Stimulated activated CD4-positive, alpha-beta T cell treated with anti-CD3 and anti-CD28 coated beads, Interleukin-15, amount 100 ng/mL, for 48 hours (primary cell): ENCODE measurements at places on chromosomes 4 and X.

- DNase-seq = no peak
These were observed 156.7 kb downstream of the SPRY1 start for GRCh38 chr4:123553279-123553678.

GRCh38 chr4:90580326-90580725 lies 453.1 kb downstream of the CCSER1 start:
- no peak for DNase-seq

DNA sequence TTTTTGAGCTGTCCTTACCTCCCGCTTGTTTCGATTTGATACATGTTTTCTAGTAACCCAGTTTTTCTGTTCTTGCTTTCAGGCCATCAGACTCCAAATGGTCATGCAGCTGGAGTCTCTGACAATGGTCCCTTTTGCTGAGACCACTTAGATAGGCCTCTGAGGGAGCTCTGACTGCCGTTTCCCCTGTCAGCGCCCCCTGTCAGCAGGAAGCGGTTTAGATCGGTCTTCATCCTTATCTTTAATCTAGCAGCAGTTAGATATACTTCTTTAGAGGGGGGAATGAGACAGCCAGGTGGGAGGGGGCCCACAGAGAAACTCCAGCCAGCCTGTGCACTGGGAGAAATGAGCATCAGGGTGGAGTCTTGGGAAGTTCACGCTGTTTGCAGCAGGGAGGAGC lies 457.9 kb downstream of the GPAT3 start:
- no peak for DNase-seq

- no peak for DNase-seq
These were observed 129.0 kb upstream of the FAM47B start for GRCh38 chrX:34813618-34814017.

- DNase-seq = peak; percentile 24
These were observed 93.9 kb downstream of the NSUN7 start for GRCh38 chr4:40843696-40844095.

GRCh38 chr4:57104706-57105560 lies 5.3 kb downstream of the IGFBP7 start:
- no peak for DNase-seq

DNA sequence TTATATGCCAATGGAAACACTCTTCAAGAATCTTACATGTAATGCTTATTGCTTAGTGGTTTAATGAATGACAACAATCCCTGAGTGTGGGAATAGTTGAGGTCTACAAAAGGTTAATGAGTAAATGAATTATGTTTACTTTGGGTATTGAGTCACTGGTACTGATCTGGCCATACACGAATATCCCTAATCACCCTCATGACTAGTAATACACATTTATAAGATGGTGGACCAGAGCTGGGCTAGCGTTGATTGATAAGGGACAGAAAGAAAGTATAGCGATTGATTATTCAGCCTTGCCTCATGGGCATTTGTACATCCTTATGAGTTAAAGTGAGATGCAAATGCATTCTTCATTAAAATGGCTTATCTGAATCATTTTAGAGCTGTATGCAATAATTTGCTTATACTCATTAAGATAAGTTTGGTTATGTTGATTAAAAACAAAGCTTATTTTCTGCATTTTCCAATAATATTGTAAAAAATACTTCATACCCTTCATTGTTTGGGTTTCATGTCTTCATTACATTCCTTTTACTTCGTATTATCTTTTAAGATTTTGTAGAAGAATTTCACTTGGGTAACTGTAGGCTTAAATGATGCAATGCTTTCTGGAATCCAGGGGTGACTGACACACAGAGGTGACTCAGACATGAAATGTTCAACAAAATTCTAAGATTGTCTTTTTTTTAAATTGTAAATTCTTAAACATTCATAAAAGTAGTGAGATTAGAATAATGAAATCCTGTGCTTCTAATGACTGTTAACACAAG lies 47.4 kb downstream of the FGF2 start:
- DNase-seq = no peak

DNA sequence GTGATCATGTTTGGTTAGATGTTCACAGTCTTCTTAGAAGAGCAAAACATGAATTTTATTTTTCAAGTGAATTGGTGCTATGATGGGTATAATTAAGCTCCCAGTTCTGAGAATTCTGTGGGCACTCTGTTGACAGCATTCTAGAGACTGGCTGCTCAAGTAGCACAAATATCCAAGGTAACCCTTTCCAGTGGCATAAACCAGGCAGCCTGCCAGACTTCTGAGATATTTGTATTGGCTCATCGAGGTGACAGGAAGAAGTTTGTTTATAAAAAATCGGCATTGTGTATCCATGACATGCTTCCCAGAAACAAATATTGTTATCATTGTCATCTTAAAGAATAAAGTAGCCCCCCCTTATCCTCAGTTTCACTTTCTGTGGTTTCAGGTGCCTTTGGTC lies 28.3 kb downstream of the LANCL3 start:
- no peak for DNase-seq

DNA sequence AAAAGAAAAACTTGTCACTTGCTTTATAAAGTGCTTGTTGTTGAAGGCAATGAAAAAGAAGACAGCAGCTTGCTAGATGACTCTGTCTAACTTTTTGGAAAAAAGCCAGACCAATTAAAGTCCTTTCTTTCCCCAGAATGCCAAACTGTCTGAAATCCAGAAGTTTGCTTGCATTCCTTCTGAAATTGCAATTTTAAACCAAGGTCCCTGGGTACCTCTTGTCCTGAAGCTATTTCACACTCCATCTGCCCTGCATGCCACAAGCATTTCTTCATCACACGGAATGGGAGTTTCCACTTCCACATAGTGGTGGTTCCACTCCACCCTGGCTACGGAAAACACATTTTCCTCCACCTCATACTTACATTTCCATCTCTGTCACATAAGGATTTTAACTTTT lies 101.0 kb downstream of the PAPSS1 start:
- DNase-seq = no peak

- DNase-seq = no peak
These were observed 473.4 kb upstream of the FTHL17 start for GRCh38 chrX:31545191-31545590.

GRCh38 chrX:54166915-54167314 lies 16.1 kb downstream of the FAM120C start:
- no peak for DNase-seq

- DNase-seq = no peak
These were observed 192.7 kb downstream of the PTTG2 start for GRCh38 chr4:38152721-38153386.

DNA sequence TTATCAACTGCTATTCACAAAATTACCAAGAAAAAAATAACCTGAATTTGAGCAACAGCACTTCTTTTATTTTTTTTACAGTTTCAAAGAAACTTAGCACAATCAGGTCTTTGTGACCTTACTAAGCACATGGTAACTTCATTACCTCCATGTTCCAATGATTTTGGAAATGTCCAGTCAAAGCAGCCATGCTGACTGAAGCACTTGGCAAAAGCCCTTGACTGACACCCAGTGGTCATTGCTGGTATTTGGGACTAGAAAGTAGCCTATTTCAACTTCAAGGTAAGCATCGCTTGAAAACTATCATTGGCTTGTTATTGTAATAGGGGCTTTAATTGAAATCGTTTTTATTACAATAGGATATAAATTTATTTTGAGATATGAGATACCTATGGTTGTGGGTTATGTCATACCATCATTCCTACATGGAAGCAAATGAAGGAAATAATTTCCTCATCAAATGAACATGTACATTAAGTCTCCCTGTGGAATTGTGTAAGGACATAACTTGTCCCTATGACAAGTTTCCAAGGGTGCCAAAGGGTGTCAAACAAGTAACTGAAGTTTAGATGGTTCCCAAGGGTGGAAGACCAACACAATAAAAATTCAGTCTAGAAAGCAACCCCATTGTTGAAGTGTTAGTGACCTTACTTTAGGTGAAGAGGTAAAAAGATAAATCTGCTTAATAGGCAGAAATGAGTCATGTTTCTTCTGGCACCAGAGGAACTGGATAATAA lies 15.2 kb upstream of the ANXA10 start:
- DNase-seq = peak; percentile 1

- no peak for DNase-seq
These were observed 66.8 kb downstream of the POLA1 start for GRCh38 chrX:24760363-24761000.

DNA sequence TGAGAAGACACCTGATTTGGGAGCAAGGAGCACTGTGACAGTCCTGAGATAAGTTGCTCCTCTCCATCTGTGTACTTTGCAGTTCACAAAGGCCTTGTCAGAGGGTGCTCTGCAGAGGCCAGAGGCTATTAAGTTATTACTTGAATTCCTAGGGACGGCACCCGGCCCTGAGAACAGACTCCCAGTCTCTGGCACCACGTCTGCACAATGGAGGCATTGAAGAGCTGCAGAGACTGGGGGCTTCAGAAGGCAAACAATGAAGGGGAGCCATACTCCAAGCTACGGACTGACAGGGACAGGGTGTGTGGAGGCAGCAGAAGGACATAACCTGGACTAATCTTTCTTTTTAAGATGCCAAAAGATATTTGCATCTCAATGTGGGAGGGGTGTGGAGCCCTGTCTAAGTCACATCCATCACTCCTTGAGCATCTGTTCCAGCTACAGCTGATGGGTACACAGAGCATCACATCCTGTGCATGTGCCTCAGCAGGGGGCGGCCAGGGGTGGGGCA lies 11.5 kb downstream of the RASGEF1B start:
- no peak for DNase-seq

- DNase-seq = no peak
These were observed 49.0 kb downstream of the TBC1D19 start for GRCh38 chr4:26632916-26633315.

GRCh38 chr4:119268466-119268865 lies 53.5 kb downstream of the FABP2 start:
- DNase-seq = no peak

GRCh38 chr4:184373886-184374405 lies 100.4 kb downstream of the IRF2 start:
- DNase-seq = no peak

GRCh38 chr4:158020176-158020575 lies 152.6 kb downstream of the GASK1B start:
- no peak for DNase-seq

DNA sequence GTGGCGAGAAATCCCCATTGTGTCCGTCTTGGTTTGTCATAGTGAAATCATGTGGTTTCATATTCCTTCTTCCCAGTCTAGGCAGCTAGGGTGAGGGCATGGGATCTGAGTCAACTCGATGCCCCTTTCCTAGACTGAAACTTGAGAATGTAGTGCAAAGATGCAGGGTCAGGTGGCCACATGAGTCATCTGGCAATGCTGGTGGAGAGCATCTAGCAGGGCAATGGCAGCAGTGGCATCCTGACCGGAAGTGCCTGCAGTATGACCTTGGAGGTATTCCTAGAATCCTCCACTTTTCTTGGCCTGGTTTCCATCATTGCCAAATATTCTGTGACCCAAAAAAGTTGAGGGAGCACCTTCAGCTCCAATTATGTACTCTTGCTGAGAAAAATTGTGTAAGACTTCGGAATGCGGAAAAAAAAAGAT lies 39.1 kb upstream of the TMEM184C start:
- DNase-seq = no peak

- DNase-seq = no peak
These were observed 164.8 kb downstream of the CHM start for GRCh38 chrX:85882601-85883000.

DNA sequence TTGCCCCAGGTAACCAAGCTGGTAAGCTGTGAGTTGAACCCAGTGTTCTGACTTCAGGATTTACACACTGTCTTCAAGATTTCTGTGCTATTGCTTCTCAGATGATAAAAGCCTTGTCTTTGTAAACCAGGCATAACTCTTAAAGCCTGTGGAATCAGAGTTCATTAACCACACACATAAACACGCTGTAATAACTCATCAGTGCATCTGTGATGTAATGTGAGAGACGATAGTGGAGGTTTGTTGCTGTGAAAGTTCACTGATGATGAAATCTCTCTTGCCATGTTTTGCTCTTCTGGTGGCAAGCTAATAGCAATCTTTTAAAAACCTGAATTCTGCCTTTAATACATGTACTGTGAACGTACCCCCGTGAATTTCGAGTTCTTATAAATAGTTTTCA lies 41.5 kb downstream of the CLCN4 start:
- no peak for DNase-seq

GRCh38 chrX:19673375-19674040 lies 158.2 kb upstream of the MAP3K15 start:
- DNase-seq = no peak

GRCh38 chr4:73499996-73500765 lies 18.6 kb downstream of the AFM start:
- no peak for DNase-seq

- DNase-seq = no peak
These were observed 206.4 kb downstream of the LDB2 start for GRCh38 chr4:16692046-16692445.

- DNase-seq = no peak
These were observed 14.8 kb upstream of the CXCR3 start for GRCh38 chrX:71632923-71633657.

DNA sequence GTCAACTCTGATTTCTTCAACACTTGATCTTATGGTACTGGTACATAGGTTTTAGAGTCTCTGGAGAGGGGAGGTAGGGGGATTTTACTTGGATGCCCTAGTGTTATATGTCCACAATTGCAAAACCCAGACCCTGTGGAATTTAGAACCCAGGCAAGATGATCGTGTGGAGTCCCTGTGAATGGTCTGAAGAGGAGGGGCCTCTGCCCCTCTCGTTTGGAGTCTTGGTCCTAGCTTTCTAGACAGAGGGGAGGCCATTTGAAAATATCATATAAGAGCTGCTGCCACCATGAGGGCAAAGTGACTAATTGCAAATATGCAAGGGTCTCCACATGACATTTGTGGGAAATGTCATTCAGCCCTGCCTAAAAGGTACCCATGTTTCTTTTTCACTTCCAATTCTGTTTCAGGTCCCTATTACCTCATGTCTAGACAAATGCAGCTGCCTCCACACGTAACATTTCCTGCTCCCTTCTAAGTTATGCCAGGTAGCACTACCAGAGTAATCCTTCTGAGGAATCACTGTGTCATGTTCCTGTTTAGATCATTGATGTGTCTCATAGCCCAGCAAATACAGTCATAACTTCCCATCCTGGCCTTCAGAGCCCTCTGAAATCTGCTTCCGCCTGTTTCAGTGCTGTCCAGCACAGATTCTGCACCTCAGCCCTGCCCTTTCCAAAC lies 126.8 kb downstream of the KLHL8 start:
- peak; percentile 25 for DNase-seq

- DNase-seq = no peak
These were observed 19.9 kb upstream of the PLP1 start for GRCh38 chrX:103756736-103757135.

DNA sequence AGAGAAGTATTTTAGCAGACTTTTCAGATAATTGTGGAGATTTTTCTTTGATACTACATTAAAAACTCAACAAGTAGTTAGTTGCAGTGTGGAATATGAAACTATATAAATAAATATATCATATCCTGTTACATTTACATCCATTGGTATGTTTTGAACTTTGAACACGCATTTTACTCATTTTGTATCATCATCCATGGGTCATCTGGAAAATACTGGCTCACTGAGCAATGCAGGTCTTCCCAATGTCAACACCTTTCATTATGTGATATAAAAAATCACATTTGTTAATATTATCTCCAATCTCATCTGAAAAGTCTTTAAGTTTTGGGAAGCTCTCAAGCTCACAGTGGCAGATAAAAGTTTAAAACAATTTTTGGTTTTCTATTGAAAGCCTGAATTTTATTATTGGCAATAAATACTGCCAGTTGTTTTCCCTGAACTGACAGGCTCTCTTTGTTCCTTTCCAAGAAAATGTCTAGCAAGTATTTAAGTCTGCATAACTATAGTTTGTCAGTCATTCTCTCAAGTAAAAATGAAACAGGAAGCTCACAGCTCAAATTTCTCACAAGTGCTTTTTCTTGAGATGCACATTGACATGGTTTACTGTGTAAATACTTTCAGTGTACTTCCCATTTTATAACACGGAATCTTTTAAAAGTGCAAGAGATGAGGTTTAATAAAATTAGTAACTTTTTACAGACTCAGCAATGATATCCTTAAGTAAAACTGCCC lies 183.5 kb upstream of the GPC4 start:
- DNase-seq = no peak
